Activated CD8-positive, alpha-beta memory T cell treated with anti-CD3 and anti-CD28 coated beads for 1 hour (primary cell): ENCODE measurements at places on chromosomes 4 and X.
A peak's percentile ranks its signal among the peaks of the same experiment; 100 is the strongest.

GRCh38 chrX:110180928-110181310 is 137.0 kb downstream of the AMMECR1 start:
- DNase-seq = no peak

GRCh38 chr4:13678186-13678924 is 50.8 kb upstream of the BOD1L1 start:
- DNase-seq = no peak

- DNase-seq = no peak
Measured at GRCh38 chrX:28010875-28011274, 29.6 kb upstream of the DCAF8L1 start.

- DNase-seq = no peak
Measured at GRCh38 chr4:8108261-8108660, 50.4 kb downstream of the ABLIM2 start.

DNA sequence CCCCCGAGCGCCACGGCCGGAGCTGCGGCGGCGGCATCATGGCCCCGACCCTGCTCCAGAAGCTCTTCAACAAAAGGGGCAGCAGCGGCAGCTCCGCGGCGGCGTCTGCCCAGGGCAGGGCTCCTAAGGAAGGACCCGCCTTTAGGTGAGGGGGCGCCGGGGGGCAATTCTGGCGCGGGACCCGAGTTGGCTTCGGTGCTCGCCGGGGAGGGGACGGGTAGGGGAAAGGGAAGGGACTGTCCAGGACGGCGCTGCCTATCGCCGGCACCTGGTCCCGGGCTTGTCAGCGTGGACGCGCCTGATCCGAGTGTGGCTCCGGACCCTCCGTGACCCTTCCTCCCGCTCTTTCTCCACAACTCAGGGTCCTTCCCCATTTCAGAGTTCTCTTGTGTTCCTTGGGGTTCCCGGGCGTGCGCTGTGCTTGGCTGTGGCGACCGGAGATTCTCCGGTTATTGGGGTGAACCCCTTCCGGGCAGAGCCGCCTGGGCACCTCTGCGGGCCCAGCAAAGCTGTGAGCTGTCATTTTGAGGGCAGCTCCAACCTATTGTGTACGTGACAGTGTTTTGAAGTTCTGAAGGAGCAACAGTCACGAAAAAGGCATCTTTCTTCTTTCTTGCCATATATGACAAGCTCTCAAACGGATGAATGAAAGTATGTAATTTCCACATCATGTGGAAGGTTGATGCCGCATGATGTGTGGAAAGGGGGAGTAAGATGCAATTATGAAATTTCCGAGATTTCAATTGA is 522 bp downstream of the FNIP2 start:
- peak; percentile 3 for DNase-seq

DNA sequence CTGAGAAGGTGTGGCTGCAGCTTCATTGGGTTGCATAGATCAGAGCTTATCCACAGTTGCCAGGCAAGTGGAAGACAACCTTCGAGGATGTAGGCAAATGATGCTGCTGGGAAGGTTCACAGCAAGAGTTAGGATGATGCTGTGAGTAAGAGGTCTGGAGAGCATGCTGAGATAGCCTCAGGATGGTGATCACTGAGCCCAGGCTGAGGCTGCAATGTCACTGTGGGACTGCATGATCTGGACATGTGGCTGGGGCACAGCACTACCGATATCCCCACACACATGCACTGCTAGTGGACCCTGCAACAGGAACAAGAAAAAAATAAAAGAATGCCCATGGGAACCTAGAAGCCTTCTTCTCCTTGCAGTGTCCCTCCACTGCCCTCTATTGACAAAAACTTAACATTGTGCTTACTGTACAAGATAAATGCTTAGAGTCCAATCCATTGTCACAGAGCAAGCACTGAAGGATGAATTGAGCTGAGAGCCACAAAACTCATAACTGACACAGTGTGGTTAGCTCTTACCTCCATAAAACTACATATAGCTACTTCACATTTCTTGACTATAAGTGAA is 105.6 kb downstream of the CNKSR2 start:
- no peak for DNase-seq

- DNase-seq = no peak
Measured at GRCh38 chrX:154038656-154039055, 19.0 kb upstream of the IRAK1 start.

- DNase-seq = no peak
Measured at GRCh38 chr4:152369203-152369901, 166.5 kb downstream of the FBXW7 start.

DNA sequence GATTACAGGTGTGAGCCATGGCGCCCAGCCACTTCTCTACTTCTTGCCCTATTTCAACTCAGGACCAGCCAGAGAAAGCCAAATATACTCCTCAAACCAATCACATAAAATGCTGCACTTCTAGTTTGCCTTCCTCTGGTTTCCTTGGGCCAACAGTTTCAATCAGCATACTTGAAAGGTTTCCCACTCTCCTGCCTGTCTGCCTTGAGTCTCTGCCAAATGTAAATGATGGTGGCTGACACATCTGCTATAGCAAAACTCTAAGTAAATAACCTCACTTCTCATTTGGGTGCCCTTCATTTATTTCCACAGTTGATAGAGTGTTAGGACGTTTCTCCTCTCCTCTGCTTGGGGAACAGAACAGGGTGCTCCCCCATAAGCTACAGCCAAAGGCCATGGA is 36.4 kb upstream of the PPA2 start:
- no peak for DNase-seq

- DNase-seq = no peak
Measured at GRCh38 chrX:49287665-49288064, 15.8 kb upstream of the GAGE10 start.

DNA sequence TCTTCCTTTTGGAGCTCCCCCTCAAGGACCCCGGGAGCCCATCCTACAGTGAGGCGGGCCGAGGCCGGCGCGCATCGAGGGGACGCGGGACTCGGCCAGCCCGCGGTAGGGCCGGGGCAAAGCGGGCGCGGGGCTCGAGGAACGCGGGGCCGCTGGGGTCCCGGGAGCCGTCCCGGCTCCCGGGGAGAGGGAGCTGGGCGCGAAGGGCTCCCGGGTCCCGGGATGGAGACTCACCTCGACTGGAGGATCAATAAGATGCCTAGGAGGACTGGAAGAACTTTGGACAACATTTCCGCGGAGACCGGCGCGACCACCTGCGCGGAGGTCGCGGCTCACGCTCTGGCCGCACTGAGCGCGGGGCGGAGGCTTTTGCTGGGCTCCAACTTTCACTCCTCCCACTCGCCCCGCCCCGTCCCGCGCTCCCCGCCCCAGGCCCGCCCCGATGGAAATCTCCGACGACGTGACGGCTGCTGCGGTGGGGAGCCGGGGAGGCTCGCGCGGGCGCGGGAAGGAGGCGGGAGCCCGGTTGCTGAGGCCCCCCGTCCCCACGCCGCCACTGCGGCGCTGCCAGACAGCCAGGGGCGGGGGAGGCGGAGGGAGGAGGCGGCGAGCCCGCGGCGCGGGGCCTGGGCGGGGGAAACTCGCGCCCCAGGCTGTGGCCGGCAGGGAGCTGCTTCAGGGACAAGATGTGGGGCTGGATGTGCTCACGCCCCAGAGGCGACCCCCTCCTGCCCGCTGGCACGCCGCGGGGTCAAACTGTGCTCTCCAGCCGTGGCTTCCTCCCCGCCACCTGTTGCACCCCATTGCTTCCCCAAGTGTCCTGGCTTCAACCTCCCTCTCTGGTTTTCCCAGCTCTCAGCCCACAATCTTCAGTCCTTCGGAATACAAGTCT is at the start of gene GABRE:
TSS of gene GABRE (minus strand) at position 341 of the 892 bp plus-strand sequence. CDS start at position 290, 51 bp downstream.
- DNase-seq = no peak

DNA sequence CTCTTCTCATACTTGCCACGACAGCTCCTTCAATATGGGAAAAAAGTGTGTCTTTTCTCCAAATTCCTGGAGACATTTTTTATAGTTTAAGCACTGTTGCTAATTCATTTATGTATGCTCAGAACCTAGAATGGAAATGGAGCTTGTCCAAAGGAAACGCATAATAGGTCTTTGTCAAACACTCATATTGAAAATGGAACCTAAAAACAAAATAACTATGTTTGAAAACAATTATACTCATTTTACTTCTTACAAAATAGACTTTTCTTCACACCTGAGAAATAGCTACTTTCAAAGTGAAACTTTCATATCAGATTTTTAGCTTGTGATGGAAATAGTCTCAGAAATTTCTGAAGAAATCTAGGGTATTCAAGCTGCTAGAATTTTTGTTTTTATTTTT is 529.7 kb upstream of the BOD1L1 start:
- DNase-seq = no peak

DNA sequence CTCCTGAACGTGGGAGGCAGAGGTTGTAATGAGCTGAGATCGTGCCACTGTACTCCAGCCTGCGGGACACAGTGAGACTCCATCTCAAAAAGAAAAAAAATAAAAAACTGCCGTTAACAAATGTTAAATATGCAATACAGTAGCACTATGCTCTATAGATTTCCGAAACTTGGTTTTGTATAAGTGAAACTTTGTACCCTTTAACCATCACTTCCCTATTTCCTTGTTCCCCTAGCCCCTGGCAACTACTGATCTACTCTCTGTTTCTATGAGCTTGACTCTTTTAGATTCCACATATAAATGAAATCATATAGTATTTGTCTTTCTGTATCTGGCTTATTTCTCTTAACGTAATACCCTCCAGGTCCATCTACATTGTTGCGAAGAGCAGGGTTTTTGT is 74.1 kb downstream of the TAB3 start:
- no peak for DNase-seq

- DNase-seq = no peak
Measured at GRCh38 chr4:38672397-38673129, 8.6 kb downstream of the KLF3 start.

DNA sequence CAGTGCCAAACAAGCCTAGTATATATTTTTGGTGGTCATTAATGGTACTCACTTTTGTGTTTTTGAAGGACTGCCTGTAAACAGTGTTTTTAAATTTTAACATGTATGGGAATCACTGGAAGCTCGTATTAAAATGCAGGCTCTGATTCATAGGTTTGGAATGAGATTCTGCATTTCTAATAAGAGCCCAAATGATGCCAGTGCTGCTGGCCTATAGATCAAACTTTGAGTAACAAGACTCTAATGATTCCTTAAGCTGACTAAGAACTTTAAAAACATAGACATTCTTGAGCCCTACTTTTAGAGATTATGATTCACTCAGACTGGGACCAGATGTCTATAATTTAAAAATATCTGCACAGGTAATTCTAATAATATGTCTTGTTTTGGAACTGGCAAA is 823.2 kb upstream of the LCORL start:
- DNase-seq = no peak

GRCh38 chrX:109696146-109696740 is 36.8 kb downstream of the ACSL4 start:
- no peak for DNase-seq

GRCh38 chr4:13498469-13498868 is 14.3 kb upstream of the RAB28 start:
- DNase-seq = no peak

GRCh38 chrX:116975517-116975916 is 512.7 kb upstream of the CT83 start:
- DNase-seq = no peak

DNA sequence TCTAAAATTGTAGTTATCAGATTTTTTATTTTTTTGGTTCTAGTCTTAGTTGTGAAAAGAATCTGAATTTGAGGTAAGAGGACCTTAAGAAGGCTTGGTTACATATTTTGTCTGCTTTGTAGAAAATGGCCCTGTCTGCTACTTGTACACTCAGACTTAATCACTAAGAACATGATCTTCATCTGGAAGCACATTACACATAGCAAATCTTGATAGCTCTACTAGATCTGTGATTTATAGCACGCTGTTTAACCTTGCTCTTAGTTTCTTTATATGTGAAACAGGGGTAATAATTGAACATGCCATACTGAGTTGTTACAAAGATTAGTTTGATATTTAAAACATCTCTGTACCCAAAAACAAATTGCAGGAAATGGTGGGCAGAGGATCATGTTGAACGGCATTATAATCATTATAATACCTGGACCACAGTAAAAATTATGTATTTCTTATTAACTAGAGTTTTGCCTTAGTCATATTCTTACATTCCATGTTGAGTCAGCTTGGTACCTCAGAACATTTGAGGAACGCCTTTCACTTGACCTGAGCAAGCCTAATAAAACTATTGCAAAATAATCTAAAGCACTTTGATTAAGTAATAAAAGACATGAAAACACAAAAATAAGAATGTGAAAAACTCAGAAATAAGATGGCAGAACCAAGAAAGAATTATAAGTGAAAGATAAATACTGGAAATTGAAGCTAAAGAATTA is 738.0 kb upstream of the AADAT start:
- no peak for DNase-seq

GRCh38 chrX:131830400-131831184 is 192.5 kb upstream of the STK26 start:
- no peak for DNase-seq

DNA sequence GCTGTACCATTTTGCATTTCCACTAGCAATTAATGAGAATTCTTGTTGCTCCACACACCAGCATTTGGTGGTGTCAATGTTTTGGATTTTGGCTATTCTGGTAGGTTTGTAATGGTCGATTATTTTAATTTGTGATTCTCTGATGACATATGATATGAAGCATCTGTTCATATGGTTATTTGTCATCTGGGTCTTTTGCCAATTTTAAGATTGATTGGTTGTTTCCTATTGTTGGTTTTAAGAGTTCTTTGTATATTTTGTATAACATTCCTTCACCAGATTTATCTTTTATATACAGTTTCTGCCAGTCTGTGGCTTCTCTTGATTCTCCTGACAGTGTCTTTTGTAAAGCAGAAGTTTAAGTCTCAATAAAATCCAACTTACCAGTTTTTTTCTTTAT is 18.5 kb upstream of the BDH2 start:
- DNase-seq = no peak

GRCh38 chr4:30870513-30870912 is 150.3 kb downstream of the PCDH7 start:
- DNase-seq = no peak

- no peak for DNase-seq
Measured at GRCh38 chrX:37755025-37755424, 24.8 kb upstream of the CYBB start.

- DNase-seq = no peak
Measured at GRCh38 chr4:127870688-127871087, 10.0 kb upstream of the PLK4 start.

DNA sequence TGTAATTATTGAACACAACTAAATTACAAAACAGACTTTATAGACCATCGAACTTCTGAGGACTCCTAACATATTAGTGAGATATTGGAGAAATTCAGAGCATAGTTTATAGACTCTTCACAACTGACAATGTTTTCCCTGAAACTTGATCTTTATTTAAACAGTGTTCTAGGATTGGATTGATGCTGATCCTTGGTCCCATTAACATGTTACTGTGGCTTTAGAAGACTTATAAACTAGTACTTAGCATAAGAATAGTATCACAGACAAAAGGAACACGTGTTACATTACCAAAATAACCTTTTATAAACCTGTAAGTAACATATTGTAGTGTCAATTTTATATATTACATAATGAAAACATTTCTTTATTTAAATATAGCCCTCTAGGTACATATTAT is 689.6 kb downstream of the CCSER1 start:
- DNase-seq = no peak

GRCh38 chrX:43373032-43373431 is 283.1 kb upstream of the MAOA start:
- DNase-seq = no peak
